Caco-2 (cell line): ENCODE measurements at places on chromosomes 5 and 9.
A peak's percentile ranks its signal among the peaks of the same experiment; 100 is the strongest.

DNA sequence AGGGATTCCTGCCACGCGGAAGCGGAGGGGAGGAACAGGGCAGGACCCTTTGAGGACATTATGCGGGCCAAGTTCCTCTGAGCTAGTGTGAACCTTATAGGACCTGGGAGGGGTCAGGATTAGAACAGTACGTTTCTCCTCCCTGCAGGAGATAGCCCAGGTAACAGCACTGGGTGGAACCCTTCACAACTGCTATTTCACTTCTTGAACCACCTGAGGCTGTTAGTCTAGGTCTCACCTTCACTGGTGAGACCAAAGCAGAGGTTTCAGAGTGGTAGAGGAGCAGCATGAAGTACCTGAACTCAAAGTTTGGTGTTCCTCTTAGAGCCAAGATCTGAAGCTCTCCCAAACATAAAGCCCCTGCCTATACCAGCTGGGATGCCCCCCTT lies 832 bp downstream of the EIF4EBP3 start:
- DNase-seq: no peak

DNA sequence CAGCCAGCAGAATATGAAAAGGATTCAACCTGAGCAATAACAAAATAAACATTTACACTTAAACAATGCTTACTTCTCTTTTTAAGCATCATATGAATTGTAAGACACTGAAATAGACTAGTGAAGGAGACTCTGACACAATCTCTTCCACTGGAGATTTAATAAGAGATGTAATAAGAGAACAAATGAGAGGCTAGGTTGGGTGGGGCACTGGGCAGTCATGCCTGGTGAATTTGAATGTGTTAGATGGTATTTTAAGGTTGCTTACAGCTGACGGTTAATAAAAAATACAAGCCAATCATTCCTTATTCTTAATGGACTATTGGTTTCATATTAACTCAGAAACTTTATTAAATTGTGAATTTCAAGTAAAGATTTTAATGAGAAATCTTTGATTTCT lies 105.9 kb upstream of the TARS1 start:
- no peak for DNase-seq

DNA sequence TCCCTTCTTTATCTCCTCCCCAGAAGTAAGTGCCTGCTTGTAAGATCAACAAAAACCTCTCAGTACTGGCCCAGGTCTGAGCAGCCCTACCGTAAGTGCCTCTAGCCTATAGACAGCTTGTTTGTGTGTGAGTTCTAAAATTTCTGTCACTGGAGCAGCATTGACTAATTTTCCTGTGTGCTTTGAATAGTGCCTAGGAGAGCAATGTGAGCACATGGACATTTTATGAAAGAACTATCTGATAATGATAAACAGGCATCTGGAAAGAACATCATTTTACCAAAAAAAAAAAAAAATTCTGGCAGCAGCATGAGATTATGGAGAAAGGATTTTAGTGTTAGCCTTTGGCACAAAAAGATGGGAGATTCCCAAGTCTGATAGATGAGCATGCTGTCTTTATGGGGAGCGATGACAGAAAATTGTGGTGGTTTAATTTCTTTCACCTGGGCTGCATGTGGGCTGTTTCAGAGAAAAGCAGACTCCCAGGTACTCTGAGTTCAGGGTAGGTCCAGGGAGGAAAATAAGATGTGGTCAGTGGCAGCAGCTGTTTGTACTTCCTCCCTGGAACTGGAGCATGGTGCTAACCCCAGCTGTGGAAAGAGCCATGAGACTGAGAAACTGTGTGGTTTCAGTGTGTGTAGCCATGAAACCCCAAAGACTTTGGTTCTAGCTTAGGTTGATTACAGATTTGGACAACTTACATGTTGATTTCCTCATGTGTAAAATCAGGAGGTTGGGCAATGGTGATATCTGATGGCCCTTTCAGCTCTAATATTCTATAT lies 419.9 kb downstream of the NTRK2 start:
- DNase-seq: no peak

DNA sequence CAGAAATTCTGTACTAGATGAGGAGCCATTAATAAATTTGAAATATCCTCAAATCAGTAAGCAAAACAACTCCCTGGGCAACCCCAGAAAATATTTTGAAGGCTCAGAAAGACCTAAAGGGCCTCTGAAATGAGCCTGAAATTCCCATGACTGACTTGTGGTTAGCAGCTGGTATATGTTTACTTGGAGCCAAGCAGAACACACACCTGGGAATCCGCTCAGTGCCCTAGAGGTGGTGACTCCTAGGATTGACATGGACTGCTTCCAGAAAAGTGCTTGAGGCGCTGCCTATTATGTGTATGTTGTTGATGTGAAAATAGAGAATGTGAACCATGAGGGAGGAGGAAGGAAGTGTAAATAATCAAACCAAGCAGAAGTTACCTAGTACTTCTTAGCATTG lies 14.7 kb downstream of the RFK start:
- peak; percentile 34 for DNase-seq
